ENCODE measurements at places on chromosomes 2 and 18.

DNA sequence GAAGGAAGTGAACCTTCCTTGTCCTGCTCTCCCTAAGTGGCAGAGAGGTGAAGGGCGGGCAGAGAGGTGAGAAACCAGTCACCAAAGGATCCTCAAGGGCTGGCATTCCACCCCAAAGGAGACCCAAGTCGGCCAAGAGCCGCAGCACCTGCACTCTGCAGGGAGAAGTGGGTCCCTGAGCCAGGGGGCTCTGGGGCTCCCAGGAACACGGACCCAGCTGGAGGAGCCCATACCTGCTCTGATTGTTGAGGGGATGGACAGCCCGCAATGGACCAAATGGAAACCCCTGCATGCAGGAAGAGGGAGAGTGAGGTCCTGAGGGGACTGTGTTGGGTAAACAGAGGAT lies 233.3 kb downstream of the ATAD2B start:
- DNase-seq = no peak

GRCh38 chr2:100211521-100211920 lies 69.1 kb upstream of the AFF3 start:
- no peak for DNase-seq

DNA sequence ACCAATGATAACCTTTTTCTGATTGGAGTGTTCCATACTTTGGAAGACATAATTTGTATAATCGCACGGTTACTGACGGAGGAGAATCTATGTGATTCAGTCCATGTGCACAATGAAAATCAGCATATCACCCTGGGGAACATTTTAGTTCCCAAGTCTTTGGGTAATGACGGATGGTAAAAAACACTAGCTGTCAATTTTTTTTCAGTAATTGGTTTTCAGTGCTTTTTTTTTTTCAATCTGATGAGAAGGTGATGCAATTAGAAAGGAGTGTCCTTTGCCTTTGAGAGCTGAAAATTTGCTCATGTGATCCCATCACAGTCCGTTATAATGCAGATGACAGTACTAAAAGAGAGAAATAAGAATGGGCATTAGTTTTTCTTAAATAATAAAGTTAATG lies 51.9 kb upstream of the THOC1 start:
- no peak for DNase-seq

- peak; percentile 23 for DNase-seq
These were observed 79.8 kb upstream of the NOSTRIN start for GRCh38 chr2:168722592-168722991.

DNA sequence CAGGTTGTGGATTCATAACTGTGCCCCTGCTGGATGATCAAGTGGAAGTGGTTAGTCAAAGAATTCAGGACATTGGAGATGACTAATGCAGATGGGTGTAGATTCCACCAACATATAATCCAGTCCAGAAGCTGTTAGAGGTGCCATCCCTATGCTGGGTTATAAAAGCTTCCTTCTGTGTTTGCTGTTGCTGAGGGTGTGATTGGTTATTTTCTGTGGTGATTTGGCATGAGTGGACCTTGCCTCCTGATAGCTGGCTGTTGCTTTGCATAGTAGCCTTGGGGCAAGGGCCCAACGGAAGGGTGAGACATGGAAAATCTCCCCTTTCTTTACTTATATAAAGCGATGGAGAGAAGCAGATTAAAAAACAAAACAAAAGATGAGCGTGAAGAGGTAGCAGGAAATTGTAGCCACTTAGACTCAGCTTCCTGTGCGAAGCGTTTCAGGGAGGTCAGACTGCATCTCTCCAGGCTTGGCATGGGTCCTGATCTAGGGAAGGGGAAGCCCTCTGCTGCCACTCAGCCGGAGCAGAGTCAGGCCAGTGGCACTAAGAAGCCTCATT lies 190.4 kb downstream of the FMNL2 start:
- DNase-seq = peak; percentile 84

DNA sequence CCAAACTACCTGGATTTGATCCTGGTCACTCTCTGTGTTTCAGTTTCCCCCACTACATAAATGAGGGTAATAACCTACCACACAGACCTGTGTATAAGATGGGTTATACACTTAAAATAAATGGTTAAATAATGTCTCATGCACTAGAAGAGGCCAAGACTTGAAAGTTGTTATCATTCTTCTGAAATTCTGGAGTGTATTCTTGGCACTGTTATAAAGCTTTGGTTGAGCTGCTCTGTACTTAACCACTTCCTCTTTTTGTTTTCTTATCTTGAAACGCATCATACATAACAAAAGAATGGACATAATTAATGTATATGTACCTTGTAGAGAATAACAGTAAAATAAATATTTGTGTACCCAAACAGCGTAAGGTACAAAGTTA lies 281.0 kb downstream of the AFF3 start:
- DNase-seq = no peak

- no peak for DNase-seq
These were observed 90.9 kb downstream of the GPD2 start for GRCh38 chr2:156526950-156527636.

DNA sequence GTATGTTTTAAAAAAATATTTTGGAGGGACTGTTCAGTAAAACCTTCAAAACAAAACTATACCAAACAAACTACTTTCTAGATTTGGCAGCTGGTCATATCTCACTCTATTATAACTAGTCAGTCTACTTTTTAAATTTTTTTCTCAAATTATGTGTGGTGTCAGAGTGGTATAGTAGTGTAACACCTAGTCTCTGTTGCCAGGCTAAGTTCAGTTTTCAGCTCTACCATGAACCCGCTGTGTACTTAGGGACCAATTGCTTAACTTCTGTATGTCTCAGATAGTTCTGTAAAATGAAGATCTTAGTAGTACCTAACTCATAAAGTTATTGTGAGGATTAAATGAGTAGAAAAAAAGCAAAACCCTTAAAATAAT lies 54.3 kb downstream of the GPD2 start:
- DNase-seq = no peak

- no peak for DNase-seq
These were observed 18.4 kb upstream of the SELENOI start for GRCh38 chr2:26327291-26328272.

DNA sequence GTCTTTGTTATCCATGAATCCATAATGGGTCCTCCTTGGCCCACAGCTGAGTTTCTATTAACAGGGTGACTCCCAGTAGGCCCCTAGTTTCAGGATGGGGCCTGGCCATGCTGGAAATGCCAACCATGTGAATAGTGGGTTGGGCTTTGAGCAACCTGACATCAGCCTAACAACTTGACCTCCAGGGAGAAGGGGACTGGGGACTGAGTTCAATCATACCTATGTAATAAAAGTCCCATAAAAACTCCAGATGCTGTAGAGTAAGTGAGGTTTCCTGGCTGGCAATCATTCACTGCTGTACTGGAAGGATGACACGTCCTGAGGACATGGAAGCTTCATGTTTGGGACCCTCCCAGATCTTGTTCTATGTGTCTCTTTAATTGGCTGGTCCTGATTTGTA lies 7.9 kb downstream of the REV1 start:
- DNase-seq = no peak

- DNase-seq = peak; percentile 67
These were observed 316.4 kb downstream of the DSEL start for GRCh38 chr18:67199993-67200617.

GRCh38 chr2:127193164-127193966 lies 26.7 kb downstream of the CYP27C1 start:
- no peak for DNase-seq

GRCh38 chr2:227134591-227134990 lies 29.4 kb downstream of the COL4A4 start:
- DNase-seq = no peak

DNA sequence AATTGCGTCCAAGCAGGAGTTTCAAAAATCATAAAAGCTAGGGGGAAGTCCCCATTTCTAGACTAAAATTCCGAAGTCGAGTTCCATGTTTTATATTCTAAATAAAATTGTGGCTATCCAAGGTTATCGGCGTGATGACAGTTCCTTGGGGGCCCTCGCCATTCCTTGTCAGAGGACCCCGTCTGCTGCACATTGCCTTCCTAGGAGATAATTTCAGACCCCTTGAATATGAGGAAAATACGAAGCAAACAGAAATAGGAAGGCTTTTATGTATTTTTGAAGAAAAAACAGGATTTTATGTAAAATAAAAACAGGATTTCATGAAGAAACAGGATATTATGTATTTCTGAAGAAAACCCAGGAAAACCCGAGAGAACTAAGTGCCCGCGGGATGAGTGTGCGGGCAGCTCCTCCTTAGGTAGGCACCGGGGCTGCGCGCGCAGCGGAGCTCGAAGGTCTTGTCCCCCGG lies 465 bp upstream of the PLEKHA3 start:
- DNase-seq = no peak

GRCh38 chr2:99771681-99772333 lies 282.0 kb upstream of the REV1 start:
- no peak for DNase-seq

GRCh38 chr2:184004948-184005672 lies 593.2 kb upstream of the ZNF804A start:
- no peak for DNase-seq
